ENCODE measurements at places on chromosomes 16 and 17.

- no peak for DNase-seq
Measured at GRCh38 chr16:69111216-69111875, 5.9 kb downstream of the HAS3 start.

- DNase-seq = no peak
Measured at GRCh38 chr16:65445313-65446260, 323.7 kb upstream of the CDH11 start.

- DNase-seq = no peak
Measured at GRCh38 chr16:73568769-73569168, 520.8 kb upstream of the ZFHX3 start.

- no peak for DNase-seq
Measured at GRCh38 chr16:56399047-56399446, 26.3 kb downstream of the AMFR start.

DNA sequence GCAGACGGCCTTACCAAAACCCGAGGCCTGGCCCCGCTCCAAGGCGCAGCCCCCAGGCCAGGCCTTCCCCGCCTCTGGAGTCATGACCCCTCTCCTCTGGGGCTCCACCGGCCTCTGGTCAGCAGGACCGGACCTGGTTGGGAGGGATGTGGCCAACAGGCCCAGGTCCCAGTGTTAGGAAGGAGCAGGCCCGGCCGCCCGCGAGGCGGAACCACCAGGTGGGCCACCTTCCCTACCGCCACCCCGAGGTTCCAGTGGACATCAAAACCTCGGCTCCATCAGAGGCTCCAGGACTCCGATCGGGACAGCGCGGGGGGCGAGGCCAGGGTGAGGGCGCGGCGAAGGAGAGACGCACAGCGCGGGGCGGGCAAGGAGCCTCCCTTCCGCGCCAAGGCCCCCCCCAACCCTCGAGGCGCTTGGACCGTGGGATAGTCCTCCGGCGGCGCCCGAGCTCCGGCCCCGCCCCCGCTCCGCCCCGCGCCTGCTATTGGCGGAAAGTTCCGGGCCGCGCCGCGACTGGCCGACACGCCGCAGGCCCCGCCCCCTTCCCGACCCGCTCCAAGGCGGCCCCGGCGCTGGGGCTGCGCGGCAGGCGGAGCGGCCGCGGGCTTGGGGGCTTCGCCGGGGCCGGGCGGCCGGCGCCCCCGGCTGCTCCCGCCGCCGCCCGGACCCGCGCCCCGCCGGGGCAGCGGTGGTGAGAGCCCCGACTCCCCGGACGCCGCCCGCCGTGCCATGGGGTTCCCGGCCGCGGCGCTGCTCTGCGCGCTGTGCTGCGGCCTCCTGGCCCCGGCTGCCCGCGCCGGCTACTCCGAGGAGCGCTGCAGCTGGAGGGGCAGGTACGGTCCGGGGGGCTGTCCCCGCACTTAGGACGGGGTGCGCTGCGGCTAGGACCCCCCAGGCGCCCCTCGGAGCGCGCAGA lies at the start of gene METRN:
Gene METRN, plus strand, starts transcription at position 561 of the 919 bp plus-strand sequence. Its CDS starts 172 bp downstream, at position 733.
- DNase-seq = peak; percentile 85

DNA sequence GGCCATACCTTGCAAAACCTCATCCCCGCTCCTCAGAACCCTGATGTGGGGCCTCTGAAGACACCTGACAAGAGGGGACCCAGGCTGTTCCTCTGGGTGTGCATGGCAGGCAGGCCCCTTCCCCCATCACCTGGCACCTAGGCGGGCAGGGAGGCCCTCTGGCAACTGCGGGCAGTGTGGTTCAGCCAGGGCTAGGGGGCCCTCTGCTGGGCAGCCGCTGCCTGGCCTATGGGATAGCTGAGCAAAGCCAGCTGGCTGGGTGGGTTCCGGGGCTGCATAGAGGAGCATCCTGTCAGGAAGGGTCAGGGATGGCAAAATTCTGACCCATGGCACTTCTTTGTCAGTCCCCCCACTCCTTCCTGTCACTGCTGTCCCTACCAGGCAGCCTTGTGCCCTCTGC lies 228.7 kb upstream of the ASIC2 start:
- DNase-seq = no peak

DNA sequence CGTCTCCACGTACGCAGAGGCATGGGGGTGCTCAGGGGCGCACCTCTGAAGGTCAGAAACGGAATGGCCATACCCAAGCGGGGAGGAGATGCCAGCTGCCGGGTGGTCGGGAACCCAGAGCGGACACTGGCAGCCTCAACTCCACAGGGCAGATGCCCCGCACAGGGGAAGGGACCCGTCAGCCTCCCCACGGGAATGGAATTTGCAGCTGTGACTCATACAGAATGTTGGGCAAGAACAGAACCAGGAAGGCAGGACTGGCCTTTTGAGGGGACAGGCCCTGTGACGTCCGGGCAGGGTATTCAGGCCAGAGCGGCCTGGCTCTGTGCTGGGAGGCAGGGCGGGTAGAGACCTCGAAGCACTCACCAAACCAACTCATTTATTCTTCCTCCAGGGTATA lies 7.5 kb downstream of the TK1 start:
- DNase-seq = no peak

DNA sequence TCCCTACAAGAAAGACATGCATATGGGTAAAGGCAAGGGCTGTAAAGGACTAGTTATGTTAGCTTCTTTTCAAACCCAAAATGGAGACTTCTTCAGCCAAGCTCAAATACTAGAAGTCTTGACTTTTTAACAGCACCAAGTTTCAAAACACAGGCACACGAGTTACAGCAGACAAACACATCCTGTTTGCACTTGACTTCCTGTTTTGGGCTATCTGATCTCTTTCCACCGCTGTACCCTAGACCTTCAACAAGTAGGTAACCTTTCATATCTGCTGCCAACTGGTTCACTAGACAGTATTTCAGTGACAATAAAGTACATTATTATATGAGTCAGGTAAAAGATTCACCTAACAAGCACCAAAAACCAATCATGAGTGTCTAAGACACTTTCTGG lies 12.3 kb downstream of the RFFL start:
- no peak for DNase-seq

GRCh38 chr16:71532366-71532765 lies 6.1 kb downstream of the CHST4 start:
- no peak for DNase-seq

GRCh38 chr17:30091771-30092170 lies 24.8 kb upstream of the NSRP1 start:
- DNase-seq = no peak

GRCh38 chr17:77465358-77466041 lies 324.7 kb downstream of the SEC14L1 start:
- no peak for DNase-seq

GRCh38 chr17:78000341-78000740 lies 41.8 kb downstream of the TNRC6C start:
- DNase-seq = no peak

DNA sequence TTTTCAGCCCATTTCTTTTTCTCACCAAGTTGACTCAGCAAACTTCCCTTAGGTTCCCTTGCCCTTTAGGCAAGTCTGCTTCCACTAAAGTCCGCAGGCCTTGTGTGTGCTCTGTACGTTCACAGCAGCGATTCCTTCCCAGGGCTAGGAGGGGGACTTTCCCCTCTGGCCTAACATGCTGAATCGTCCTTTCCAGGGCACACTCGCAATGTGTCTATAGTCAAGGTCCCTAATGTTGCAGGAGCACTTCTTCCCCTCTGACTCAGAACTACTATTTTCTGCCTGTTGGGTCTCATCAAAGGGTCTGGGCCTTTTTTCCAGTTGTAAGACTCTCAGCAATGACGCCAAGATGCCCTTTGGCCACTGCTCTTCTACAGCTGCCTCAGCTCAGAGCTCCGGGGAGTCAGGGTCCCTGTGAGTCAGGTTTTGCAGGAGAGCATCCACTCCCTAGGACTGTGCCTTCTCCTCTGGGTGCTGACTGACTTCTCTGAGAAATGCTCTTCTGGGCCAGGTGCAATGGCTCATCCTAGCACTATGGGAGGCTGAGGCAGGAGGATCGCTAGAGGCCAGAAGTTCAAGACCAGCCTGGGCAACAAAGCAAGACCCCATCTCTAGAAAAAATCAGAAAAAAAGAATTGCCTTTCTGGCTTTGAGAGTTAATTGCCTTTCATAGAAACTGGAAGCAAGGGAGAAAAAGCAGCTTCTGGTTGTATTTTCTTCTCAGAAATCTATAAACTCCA lies 64.4 kb upstream of the TBX2 start:
- no peak for DNase-seq

DNA sequence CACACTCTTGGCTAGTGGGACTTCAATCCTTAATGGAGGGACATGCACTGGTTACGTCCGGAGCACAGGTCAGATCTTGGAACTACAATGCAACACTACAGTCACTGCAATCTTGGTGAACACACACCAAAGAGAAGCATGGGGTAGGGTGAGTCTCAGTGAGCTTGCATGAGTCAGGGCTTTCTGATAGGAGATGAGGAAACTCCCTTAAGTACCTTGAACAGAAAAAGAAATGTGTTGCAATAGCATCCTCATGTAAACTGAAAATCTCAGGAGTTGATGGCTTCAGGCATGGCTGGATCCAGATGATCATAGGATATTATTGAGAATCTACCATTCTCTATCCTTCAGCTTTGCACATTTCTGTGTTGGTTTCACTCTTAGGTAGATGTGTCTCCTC lies 54.1 kb downstream of the CES1 start:
- DNase-seq = no peak

DNA sequence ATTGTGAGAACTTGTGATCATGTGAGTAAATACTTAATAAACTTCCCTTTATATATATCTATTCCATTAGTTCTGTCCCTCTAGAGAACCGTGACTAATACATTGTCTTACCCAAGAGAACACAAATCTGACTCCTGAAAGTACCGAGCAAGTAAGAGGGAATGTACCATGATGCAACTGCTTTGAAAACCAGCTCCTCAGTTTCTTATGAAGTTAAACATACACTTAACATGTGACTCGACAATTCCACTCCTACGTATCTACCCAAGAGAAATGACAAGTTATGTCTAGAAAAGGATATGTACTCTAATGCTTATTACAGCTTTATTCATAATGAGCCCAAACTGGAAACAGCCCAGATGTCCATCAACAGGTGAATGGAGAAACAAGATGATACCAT lies 8.8 kb upstream of the GJD3 start:
- no peak for DNase-seq

DNA sequence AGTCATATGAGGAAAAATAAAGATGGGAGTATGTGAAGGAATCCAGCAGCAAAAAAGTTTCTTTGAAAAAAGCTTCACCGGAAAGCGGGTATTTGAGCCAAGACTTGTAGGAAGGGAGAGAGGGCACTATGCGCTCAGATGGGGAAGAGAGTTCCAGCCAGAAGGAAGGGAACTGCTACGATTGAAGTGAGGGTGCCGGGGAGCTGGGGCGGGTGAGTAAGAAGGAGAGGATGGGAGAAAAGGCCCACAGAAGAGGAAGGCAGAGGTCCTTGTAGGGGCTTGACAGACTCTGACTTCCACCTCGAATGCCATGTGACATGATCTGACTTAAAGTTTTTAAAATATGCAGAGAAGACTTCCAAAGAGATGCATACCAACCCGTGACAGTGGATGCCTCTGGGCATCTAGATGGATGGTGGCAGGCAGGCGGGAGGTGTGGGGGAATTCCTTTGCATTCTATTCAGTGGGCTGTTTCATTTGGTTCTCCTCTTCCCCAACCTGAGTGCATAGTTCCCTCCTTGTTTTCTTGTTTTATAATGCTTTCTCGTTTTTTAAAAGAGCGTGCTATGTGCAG lies 44.9 kb downstream of the CDRT4 start:
- DNase-seq = no peak

GRCh38 chr17:74037320-74037719 lies 166.2 kb upstream of the RPL38 start:
- no peak for DNase-seq

GRCh38 chr17:66330646-66331037 lies 28.2 kb downstream of the PRKCA start:
- no peak for DNase-seq

- no peak for DNase-seq
Measured at GRCh38 chr17:79340333-79341221, 266.0 kb downstream of the ENGASE start.

- no peak for DNase-seq
Measured at GRCh38 chr17:7020894-7021664, 1.8 kb upstream of the BCL6B start.

DNA sequence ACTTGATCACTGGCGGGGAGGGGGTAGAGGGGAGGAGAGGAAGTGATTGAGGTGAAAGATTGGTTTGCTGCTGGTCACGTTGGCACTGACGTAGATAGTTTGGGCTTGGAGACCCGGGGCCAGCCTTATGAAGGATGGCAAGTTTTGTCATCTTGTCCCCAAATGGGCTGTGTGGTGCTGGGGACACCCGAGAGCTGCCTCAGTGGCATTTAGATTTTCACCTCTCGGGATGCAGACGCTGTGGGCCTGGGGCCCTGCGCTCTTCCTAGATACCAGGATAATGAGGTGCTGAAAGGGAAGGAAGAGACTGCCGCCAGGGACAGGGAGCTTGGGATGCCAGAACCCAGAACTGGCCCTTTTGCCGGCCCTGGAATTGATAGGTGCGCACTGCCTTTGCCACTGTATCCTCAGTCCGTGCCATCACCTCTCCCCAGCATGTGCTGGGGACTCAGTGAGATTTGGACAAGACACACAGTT lies 1.4 kb upstream of the SOCS3 start:
- DNase-seq = no peak

GRCh38 chr16:1662543-1662942 lies 15.5 kb upstream of the JPT2 start:
- no peak for DNase-seq

- DNase-seq = no peak
Measured at GRCh38 chr16:8892101-8892575, 10.0 kb downstream of the LITAFD start.

- no peak for DNase-seq
Measured at GRCh38 chr16:11871193-11871592, 19.9 kb upstream of the RSL1D1 start.

- DNase-seq = no peak
Measured at GRCh38 chr16:14186795-14187221, 115.7 kb downstream of the MRTFB start.

- DNase-seq = peak; percentile 52
Measured at GRCh38 chr16:56600398-56600999, 7.9 kb upstream of the MT2A start.

DNA sequence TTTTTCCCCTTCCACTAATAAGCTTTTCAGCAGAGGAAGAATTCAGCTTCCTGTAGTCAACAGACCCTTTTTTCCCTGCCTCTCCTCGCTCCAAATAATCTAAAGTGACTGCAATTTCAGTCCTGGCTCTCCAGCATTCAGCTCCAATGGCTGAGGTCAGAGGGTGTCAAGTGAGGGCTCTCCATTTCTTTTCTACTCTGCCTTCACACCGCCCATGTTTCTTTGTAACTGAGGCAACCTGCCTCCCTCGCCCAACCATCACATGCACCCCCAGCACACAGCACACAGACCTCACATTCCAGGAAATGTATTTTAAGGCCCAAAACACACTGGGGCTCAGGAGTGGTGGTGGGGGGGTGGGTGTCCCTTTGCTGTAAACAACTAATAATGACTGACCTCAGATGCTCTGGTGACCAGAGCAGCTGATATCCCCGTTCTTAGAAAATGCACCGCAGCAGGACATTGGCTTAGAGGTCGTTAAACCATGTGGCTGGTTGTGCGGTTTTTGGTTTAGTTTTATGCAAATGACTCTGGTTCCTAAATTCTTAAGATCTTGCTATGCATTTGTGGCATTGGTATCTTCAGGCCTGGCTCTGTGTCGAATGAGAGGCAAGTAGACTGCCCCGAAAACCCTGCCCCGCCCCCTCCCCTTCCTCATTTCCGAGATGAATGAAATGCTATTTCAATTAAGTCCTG lies 203.6 kb downstream of the ZFHX3 start:
- DNase-seq = no peak

- no peak for DNase-seq
Measured at GRCh38 chr17:4679658-4680057, 24.3 kb downstream of the PELP1 start.
